ENCODE measurements at places on chromosomes 16 and 17.
A peak's percentile ranks its signal among the peaks of the same experiment; 100 is the strongest.

GRCh38 chr16:75160386-75160785 is 12.1 kb downstream of the ZFP1 start:
- no peak for DNase-seq

GRCh38 chr17:57422574-57423164 is 166.3 kb downstream of the MSI2 start:
- no peak for DNase-seq

DNA sequence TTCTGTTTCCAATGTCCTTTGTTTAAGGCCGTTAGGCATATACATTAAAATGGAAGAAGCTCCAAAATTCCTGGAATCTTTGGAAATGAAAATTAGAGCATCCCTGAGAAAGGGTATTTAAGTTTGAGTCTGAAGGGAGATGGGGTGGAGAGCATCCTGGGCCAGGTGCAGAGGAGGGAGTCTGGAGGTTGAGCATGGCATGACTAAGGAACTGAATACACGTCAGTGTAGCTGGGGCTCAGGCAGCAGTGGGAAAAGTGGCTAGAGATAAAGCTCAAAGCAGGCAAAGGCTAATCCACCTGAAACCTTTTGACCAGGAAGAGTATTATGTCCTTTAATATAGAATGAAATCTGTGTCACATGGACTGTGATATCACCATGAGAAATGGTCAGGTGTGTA is 669.0 kb upstream of the RBFOX1 start:
- no peak for DNase-seq

DNA sequence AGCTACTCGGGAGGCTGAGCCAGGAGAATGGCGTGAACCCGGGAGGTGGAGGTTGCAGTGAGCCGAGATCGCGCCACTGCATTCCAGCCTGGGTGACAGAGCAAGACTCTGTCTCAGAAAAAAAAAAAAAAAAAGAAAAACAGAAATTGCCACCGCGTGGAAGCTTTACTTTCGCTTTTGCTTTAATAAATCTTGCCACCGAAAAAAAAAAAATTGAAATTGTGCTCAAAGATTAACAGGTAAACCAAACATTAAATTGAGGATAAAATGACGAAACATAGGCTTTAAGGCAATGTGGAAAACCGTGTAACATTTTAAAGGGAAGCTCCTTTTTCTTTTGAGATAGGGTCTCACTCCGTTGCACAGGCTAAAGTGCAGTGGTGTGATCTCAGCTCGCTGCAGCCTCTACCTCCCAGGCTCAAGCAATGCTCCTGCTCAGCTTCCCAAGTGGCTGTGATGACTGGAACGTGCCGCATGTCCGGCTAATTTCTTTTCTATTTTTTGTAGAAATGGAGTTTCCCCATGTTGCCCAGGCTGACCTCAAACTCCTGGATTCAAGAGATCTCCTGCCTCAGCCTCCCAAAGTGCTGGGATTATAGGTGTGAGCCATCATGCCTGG is 40.1 kb downstream of the ZNF276 start:
- DNase-seq, result no peak

GRCh38 chr16:85847036-85847435 is 47.5 kb downstream of the COX4I1 start:
- no peak for DNase-seq

DNA sequence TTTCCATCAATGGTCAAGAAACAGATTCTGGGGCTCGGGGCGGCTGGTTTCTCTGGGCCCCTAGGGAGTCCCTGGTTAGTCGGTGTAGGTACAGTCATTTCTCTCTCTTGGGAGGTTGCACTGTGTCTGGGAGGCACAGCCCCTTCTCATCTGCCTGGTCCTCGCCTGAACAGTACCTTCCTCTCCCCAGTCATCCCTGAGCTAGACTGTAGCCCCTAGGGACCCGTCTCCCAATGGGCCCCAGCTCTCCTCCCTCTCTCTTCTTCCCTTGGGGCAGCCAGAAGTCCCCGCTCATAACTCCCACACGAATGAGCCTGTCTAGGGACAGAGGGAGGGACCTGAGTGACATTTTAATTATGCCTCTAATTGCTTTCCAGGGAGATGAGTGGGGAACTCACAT is 20.2 kb upstream of the CPSF4L start:
- no peak for DNase-seq

DNA sequence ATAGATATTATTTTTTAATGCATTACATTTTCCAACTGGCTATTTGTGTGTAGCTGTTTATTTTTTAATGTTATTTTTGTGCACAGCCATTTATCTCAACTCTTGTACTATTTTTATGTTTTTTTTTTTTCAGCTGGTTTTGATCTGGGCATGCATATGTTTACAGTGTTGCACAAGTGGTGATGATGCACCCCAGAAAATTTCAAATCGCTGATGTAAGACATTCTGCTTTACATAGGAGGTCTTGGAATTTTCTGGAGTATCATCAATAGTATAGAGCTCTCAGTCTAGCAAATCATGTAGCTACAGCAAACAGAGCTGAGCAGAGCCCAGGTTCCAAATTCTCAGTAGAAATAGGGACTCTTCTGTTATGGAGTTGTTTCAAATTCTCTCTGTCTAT is 30.2 kb downstream of the CACNG5 start:
- no peak for DNase-seq

DNA sequence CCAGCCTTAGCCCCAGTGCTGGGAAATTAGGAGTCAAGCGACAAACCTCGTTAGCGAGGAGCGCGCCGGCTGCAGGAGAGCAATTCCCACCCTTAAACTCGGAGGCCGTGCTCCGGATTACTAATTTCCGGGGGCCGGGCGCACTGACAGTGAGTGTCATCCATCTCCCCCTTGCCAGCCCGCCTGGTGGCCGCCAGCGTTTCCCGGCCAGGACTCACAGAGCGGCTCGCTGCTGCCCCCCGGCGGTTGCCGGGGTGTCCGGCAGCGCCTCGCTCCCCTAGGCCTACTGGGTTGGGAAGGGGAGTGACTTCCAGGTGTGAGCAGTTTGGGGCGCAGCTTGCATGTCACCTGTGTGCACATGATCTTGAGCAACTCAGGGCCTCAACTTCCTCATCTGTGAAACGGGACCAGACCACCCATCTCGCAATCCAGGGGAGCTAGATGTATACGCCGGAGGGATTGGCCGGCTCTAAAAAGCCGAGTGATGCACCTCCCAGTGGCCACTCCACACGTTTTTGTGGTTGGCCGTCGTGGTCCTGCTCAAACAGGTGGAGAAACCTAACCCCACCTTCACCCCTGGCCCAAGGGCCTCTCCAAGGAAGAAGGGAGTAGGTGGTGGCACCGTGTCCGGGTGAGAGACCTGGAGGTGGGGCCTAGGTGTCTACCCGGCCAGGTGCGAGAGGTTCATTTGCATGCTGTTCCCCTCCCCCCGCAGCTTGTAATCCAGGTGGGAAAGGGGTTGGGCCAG is 2.5 kb upstream of the GSE1 start:
- DNase-seq, result peak; percentile 82

GRCh38 chr16:18969855-18970240 is 13.9 kb upstream of the TMC7 start:
- no peak for DNase-seq

DNA sequence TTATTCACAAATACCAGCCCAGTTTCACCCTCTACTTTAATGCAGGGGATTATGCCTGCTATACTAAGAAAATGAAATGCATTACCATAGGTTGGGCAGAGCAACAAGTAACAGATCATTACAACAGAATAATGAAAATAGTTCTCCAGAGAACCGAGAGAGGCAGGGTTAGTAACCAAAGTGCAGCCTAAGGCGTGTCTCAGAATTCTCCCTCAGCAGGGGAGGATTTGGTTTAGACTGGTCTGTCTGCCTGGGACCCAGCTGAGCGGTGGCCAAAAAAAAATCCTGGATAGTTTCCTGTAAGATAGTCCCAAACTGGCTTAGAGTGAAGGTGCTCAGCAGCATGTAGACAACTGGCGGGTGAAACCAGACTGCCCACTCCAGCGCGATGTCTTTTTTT is 30.8 kb upstream of the ADCY7 start:
- no peak for DNase-seq

DNA sequence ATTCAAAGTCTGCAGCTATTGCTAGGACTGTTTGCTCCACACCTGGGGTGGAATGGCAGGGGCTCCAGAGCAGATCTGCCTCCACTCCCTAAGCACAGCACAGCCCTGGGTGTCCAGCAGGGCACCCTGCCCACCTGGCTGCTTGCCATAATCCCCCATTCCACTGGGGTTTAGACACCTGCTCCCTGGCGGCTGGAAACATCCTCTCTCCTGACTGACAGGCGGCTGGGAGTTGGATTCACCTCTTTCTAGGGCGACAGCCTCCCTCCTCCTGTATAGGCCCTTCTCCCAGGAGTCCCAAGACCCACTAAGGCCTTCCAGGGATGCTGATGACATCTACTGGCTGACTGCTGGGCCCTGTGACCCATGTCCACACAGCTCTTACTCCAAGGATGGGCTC is 18.0 kb downstream of the HDAC5 start:
- DNase-seq, result no peak

DNA sequence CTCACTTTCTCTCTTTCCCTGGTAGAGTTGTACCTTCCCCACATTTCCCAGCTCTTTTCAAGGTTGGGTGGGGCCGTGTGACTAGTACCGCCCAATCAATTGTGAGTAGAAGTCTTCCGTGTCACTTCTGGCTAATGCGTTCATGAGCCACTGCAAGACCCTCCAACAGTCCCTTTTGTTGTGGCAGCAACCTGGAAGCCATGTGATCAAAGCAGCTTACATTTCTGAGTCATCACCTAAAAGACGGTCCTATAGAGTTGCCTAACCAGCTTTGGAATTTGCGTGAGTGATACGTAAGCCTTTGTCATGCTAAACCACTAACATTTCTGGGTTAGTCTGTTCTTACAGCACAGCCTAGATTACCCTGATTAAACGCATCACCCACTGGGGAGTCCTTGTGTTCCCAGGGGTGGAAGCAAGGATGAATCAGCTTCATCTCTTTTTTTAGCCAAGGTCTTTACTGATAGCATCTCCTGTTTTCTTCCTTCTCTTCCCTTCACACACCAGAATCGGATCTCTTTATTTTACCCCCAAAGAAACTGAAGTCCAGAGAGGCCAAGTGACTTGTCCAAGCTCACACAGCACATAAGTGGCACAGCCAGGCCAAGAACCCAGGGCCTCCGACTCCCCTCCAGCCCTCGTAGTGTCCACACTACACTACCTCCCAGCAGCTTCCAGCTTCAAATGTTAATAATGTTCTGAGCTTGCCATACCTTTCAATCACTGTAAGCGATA is 366.3 kb upstream of the XYLT1 start:
- no peak for DNase-seq

- DNase-seq, result no peak
Observed at GRCh38 chr16:26752166-26752565, 314.6 kb upstream of the C16orf82 start.

DNA sequence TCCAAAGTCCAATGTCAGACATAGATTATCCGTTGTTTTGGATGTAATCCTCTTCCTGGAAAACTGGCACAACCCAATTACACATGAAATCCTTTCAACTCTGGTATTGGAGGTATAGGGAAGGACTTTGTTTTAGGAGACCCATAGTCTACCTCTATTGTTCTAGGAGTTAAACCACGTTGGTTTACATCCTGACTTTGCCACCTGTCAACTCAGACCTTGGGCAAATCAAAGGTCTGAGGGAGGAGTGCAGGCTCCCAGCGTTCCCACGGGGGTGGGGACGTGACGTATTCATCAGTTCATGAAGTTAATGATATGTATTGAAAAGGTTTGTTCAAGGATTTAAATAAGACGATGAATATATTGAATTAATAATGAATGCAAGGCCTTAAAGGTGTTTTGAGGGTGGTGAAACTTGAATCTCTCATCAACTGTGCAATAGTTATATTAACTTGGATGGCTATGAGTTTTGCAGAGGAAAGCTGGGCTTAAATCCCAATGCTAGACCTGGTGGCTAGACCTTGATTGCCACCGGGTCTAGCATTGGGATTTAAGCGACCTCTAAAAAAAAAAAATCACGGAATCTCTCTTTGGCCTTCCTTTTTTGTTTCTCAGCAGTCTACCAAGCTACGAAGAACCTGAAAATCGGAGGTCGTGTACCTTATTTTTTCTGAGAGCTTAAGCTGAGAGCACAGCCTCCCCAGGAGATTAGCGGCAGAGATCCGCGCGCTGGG is 744 bp upstream of the NF1 start:
- DNase-seq, result no peak

GRCh38 chr16:29678691-29679267 is at the start of gene QPRT:
Gene QPRT (plus strand): TSS chr16:29679180. CDS start chr16:29679198, 18 bp downstream.
- no peak for DNase-seq

DNA sequence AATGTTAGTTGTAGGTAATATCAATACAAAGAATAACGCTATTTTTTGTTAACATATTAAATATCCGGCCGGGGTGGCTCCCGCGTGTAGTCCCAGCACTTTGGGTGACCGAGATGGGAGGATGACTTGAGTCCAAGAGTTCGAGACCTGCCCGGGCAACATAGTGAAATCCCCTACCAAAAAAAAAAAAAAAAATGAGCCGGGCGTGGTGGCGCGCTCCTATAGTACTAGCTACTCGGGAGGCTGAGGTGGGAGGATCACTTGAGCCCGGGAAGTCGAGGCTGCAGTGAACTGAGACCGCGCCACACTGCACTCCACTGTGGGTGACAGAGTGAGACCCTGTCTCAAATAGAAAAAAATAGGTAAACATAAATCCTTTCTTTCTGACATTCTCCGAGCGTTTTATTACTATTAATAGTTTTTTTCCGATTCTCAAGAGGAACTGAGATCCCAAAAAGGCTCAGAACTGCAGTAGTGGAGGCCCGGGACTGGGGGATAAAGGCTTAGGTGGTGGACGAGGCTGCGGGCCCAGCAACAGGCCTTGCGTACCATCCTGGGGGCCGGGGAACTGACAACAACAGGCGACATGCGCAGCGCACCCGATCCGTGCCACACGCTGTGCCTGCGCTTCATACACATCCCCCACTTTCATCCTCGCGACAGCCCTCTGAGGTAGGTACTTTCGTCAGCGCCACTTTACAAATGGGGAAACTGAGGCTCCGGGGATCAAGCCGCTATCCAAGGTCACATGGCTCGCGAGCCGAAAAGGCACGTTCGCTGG is 919 bp downstream of the N4BP1 start:
- DNase-seq, result no peak

- DNase-seq, result no peak
Observed at GRCh38 chr17:12342609-12343435, 322.1 kb downstream of the MAP2K4 start.

- DNase-seq, result peak; percentile 88
Observed at GRCh38 chr17:39769974-39770587, 32.3 kb downstream of the GRB7 start.

DNA sequence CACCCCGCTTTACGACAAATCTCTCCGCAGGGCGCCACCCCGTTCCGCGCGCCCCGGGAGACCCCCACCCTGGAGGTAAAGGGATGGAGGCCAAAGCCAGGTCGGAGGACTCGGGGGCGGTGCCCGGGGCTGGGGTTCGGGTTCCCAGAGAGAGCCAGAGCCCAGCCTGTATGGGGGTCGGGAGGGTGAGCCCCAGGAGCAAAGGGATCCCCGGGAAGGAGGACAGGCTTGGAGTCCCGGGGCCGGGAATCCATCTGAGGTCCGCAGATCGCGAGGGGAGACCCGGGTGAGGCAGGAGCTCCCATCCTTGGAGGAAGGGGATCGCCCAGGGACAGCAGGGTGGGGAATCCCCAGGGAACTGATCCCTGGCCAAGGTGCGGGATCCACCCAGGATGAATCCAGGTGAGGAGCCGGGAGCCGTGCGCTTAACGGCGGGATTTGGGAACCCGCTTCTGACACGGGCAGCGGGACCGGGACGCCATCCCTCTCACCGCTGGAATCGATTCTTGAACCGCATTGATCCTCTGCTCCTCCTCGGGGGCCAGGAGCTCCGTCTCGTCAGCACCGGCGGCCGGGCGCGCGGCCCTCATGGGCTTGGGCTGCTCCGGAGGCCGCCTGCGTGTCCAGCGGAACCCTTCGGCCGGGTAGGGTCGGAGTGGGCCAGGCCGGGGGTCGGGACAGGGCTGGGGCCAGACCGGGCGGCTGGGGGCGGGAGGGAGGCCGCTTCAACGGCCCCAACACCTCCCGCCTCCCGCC is at the start of gene MMD:
MMD (minus strand) TSS at position 657 of the 756 bp plus-strand sequence; CDS start at position 517, 140 bp downstream.
- no peak for DNase-seq

- DNase-seq, result no peak
Observed at GRCh38 chr17:44363613-44364159, at the start of gene FAM171A2. Gene FAM171A2 (minus strand): TSS chr17:44363853. CDS start chr17:44363714, 139 bp downstream.
